HFFc6 (cell line): ENCODE measurements at places on chromosomes 11 and 22.

DNA sequence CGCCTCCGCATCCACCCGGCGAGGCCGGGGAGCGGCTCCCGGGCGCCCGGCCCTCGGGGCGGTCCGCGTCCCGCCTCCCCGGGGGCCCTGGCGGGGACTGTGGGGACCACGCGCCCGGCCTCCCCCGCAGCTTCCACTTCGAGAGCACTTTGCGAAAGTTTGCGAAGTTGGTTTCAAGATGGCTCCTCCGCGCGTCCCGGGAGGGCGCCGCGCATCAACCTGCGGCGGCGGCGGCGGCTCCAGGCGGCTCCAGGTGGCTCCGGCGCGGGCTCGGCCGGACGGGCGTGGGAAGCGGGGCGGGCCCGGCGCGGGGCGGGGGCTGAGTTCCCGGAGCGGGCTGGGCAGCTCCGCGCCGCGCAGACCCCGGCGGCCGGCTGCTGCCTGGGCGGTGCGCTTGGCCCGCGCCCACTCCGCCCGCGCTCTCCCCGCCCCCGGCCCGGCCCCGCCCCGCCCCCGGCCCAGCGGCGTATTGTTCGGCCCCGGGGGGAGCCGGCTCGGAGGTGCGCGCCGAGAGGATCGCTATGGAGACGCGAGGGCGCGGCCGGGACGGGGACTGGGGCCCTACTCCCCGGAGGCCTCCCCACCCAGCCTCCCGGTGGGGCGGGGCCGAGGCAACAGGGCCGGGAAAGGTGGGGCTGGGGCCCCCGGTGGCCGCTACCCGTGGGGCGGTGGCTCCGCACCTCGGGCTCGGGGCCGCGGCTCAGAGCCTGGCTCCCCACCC, at the start of gene CELSR1:
CELSR1 (minus strand) TSS at position 396 of the 721 bp plus-strand sequence. CDS start 450 bp downstream, outside the sequence.
- DNase-seq = no peak

DNA sequence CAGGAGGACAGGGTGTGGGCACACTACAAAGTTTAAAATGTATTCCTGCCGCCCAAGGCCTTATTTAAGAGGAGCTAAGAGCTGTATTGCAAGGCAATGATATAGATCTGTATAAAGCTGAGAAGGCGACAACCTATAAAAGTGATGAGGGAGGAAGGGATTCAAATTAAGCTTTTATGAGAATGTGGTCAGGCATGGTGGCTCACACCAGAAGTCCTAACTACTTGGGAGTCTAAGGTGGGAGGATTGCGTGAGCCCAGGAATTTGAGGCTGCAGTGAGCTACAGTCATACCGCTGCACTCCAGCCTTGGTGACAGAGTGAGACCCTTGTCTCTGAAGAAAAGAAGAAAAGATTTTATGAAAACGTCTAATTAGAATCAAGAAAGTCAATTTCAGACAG, 9.7 kb upstream of the GLB1L3 start:
- DNase-seq = no peak

- no peak for DNase-seq
These were observed 13.9 kb downstream of the CCND1 start for GRCh38 chr11:69654660-69655478.

- peak; percentile 16 for DNase-seq
These were observed 12.8 kb downstream of the MACROD1 start for GRCh38 chr11:64152841-64153691.
